Panc1 (cell line): ENCODE measurements at places on chromosomes 4 and X.

GRCh38 chr4:76931576-76932276, 17.8 kb upstream of the SEPTIN11 start:
- no peak for DNase-seq

DNA sequence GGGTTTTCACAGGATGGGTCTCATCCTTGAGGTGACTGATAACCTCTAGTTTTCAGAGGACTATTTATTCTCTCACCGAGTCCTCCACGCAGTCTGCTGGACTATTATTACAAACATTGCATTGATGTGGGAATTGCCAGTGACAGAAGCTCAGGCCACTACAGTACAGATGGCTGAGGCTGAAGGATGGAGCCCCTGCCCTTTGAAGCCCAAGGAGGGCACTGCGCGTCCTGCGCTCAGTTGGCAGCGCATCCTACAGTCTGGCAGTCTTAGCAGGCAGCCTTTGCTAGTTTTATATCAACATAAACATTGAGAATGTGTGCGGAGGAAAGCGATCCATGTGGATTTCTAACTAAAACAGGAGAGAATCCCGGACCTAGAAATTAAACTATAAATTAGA, 1.5 kb upstream of the RELL1 start:
- no peak for DNase-seq

GRCh38 chr4:54032558-54033135, 31.8 kb downstream of the CHIC2 start:
- DNase-seq, result no peak

- no peak for DNase-seq
These were observed 21.5 kb downstream of the FAM47E start for GRCh38 chr4:76272999-76273398.

DNA sequence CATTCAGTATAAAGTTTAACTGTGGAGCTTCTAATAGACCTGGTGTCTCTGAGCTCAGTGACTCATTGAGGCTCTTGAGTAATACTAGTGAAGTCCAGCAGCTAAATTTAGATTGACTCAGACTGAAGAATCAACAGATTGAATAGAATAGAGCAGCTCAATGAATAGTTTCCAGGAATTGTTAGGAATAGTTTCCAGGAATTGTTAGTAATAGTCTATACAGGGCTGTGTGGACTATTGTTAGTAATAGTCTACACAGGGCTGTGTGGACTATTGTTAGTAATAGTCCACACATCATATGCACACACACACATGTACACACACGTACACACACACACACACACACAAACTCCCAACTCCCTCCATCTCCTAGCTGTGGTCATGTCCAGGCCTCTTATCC, 3.0 kb downstream of the GIMD1 start:
- DNase-seq, result no peak

DNA sequence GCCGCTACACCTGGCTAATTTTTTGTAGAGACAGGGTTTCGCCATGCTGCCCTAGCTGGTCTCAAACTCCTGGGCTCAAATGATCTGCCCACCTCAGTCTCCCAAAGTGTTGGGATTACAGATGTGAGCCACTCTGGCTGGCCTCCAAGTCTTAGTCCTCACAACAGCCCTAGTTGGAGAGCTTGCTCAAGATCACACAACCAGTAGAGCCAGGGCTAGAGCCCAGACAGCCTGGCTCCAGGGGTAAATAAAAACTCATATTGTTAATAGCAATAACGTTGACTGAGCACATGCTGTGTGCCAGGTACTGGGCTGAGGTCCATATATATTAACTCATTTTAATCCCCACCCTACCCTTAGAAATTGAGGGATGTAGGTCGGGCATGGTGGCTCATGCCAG, 7.3 kb upstream of the JAKMIP1 start:
- DNase-seq, result no peak

DNA sequence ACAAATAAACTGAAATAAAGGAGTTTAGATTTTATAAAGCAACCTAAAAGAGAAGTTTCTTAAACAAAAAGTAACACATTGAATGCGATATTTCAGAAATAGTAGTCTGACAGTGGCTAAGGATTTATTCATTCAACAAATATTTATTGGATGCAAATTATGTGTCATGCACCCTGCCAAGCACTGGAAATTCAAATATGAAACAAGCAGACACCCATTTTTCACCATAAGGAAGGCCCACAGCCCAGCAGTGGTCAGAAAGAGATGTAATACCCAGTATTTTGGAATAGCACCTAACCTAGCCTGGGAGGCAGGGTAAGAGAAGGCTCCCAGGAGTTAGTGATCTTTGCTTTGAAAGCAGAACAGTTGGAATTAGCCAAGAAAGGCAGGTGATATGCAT, 855.1 kb upstream of the TENM3 start:
- no peak for DNase-seq

DNA sequence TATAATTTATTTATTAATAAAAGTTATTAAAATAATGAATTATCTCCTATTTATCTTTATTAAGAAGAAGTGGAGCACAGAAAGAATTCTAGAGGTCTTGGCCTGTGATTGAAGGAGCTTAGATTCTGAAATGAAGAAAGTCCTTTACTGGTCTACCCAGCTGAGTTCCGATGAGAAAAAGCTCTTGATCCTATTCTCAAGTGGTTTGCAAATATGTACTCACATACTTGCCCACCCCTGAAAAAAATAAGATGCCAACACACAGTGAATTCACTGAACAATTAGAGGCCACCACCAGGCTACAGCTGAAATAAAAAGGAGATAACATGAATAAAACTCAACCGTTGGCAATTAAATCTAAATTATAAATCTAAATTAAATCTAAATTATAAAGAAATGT, 253.4 kb downstream of the MAPK10 start:
- DNase-seq, result no peak

DNA sequence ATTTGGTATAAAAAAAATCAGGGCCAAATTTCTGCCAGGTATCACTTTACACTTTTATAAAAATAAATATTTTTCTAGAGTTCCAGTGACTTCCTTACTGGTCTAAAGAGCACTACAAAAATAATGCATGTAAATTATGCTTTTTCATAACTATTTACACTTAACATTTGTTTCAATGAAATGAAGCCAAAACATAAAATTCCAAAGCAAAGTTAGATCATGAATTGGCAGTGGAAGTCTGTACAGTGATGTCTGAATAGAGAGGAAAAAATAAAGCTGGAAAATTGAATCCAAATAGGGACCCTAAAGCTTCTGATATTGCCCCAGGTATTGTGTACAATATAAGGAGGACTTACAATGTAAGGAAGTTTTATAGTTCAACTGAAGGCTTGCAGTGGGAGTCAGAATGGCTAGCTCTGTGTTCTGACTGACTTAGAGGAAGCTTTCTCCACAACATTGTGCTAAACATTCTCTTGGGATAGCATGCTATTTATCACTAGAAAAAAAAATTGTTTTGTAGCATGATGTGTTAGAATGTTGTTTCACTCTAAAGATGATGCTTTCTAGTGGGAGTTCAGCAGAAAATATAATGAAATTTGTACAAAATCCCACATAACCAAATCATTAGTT, 288.2 kb upstream of the UGT8 start:
- DNase-seq, result no peak

DNA sequence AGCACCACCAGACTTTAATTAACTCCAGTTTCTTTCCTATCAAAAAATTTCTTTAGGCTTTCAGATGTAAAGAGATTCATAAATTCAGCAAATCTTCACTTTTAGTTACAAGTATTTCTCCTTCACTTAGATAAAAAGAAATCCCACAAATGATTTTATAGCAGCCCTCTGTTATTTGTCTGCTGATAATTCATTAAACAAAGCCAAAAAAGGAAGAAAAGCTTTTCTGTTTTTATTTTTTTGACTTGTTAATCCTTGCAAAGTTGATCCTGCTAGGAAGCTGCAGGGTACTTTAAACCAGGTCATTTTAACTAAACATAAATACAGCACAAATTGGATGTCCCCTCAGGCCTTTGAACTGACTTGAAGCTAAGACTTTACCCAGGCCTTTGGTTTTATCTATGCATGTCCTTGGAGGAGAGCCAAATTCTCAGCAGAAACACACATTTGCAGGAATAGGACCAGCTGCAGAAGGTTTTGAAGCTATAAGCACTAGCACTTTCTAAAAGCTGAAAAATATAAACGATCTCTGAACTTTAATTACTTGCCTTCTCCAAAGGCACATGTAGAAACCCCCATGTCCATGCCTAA, 57.5 kb downstream of the PCDH18 start:
- no peak for DNase-seq

DNA sequence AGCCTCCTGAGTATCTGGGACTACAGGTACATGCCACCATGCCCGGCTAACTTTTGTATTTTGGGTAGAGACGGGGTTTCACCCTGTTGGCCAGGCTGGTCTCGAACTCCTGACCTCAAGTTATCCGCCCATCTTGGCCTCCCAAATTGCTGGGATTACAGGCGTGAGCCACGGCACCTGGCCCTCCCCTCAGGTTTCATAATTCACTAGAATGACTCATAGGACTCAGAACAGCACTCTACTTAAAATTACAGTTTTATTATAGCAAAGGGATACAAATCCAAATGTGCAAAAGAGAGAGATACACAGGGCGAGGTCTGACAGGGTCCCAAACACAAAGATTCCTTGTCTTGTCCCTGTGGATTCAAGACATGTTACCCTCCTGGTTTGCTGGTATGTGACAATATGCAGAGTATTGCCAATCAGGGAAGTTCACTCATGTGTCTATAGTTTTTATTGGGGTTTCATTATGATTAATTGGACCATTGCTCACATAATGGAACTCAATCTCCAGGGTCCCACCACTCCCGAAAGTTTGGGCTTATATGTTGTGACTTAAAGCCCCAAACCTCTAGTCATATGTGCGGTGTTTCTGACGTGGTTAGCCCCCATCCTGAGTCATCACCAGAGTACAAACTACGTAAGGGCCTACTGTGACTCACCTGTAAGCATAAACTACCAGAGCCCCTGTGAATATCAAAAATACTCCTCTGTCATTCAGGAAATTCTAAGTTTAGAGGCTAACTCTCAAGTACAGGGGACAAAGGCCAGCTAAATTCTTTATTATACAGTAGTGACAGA, 5.2 kb downstream of the YIPF6 start:
- DNase-seq, result no peak

DNA sequence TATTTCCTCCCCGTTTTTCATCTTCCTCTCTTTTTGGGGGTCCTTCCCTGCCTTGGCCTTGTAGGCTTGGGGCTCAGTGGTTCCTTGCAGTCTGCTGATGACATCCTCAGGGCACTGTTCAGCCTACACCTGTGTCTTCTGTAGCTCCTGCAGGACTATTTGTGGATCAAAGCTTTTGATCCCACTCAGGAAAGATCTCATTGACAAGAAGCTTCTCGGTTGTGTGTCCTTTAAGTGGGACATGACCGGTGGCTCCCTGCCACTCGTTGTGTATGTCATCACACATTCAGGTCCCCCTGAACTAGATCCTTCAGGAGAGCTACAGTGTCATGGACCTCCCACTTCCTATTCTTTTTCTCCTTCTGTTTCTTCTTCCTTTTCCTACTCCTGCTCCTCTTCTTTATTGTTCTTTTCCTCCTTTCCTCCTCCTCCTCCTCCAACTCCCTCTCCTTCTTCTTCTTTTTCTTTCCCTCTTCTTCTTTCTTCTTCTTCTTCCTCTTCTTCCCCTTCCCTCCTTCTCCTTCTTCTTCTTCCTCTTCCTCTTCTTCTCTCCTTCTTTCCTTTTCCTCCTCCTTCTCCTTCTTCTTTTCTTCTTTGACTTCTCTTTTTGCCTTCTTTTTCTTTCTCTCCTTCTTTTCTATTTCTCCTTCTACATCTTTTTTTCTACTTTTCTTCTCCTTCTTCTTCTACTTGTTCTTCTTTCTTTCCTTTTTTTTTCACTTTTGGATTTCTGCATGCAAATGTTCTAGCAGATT, 67.8 kb downstream of the NBDY start:
- DNase-seq, result no peak

- no peak for DNase-seq
These were observed 2.8 kb downstream of the FGFBP1 start for GRCh38 chr4:15935504-15936402.

DNA sequence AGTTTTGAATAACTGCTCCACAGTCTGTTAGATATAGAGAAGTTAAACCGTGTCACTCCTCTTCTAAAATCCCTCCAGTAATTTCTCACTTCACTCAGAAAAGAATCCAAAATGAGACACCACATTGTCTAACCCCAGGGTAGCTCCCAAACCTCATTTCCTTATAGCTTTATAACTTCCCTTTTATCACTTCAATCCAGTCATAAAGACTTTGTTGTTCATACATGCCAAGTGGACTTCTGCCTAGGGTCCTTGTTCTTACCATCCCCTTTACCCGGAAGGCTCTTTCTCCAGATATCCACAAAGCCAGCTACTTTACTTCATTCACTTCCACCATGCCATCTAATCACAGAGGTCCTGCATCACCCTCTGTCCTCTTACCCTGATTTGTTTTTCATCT, 156.2 kb downstream of the GABRB1 start:
- no peak for DNase-seq

- no peak for DNase-seq
These were observed 7.3 kb downstream of the MAEA start for GRCh38 chr4:1297023-1297395.

GRCh38 chrX:68115371-68115770, 317.9 kb downstream of the OPHN1 start:
- no peak for DNase-seq

DNA sequence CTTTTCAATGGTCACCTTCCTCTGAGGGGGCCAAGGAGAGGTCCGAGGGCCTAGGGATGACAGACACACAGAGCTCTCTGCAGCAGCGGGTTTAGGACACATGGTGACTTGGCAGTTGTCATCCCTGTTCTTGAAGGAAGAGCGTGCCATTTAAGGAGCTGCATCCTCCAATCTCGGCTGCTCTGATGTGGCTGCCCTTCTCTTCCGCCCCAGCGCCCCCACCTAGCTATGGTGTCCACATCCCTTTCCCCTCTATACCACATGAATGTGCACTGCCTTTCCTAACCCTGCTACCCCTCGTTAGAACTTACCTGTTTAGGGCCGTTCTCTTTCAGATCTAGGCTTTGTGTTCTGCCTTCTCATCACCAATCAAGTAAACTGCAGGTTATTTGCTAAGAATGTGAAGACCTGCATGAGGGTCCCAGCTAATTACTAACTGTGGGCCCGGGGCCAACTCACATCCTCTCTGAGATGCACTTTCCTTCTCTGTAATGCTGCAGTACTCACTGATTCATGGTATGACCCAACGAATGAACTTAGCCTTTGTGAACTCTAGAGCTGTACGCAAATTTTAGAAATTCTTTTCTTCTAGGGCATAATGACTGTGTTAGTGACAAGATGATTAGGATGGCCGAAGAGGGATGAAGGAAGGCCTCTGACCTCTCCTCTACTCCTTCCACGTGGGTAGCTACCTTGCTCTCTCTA, 38.2 kb downstream of the CHST7 start:
- no peak for DNase-seq

- DNase-seq, result no peak
These were observed 59.5 kb upstream of the KDR start for GRCh38 chr4:55184600-55185523.

GRCh38 chrX:83829874-83830273, 31.1 kb upstream of the CYLC1 start:
- no peak for DNase-seq

DNA sequence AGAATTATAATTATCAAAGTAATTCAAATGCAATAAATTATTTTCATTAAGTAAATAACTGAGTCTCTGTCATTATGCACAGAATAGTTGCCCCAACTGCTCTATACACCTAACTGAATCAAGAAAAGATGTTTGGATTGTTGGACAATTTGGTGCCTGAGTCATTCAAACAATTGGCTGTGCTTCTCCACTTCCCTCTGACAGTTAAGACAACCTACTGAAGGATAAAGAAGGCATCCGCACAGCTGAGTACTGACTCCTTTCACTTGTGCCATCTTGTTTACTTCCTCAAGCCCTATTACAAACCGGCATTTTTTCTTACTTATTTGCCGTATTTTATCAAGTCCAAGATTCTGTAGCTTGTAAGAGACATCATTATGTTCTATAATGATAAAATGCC, 110.6 kb upstream of the C1QTNF7 start:
- no peak for DNase-seq
